ENCODE measurements at places on chromosomes 12 and 14.

GRCh38 chr14:64123241-64123822 is 170.8 kb downstream of the ESR2 start:
- no peak for DNase-seq

DNA sequence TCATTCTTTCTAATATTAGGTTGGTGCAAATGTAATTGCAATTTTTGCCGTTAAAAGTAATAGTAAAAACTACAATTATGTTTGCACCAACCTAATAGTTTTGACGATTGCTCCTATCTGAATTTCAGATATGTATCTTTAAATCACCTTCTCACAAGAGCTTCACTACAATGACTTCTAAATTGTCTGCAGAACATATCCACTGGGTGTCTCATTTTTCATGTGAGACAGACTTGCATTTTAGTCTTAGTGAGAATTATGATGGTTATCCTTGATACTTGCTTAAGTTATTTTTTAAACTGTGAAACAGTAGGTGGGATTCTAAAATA is 84.6 kb downstream of the ITPR2 start:
- no peak for DNase-seq

- no peak for DNase-seq
Observed at GRCh38 chr14:25197885-25198284, 147.9 kb upstream of the STXBP6 start.

DNA sequence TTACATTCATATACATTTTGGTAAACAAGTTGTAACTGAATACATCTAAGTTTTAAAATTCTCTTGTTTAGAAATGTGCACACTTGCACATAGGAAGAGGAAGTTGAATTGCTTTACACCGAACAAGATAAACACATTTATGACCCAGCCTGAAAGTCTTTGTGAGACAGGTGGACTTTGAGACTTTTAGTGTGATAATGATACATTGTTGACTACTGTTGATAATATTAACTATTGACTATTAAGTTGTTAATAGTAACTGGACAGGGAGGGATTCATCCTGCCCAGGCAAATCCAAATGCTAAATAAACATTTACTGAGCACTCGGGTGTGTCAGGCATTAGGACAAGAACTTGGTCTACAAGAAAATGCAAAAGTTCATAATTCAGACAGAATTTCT is 68.0 kb downstream of the AVPR1A start:
- DNase-seq, result no peak

DNA sequence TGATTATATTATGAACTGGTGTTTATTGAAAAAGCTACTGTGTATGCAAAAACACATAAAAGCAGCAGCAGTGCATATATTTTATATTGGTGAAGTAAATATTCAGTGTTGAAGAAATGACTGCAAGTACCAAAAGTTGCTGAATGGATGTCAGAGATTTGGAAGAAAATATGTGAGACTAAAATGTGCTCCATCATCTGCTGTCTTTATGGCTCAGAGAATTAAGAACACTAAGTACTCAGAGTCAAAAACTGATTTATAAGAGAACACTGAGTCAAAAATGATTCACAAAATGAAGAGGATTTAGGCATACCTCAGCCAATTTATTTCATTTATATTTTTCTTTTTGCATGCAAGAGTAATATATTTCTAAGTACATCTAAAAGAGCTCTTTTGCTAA is 86.3 kb upstream of the PDZRN4 start:
- no peak for DNase-seq

- no peak for DNase-seq
Observed at GRCh38 chr12:64450711-64451486, 1.0 kb upstream of the TBK1 start.
